ENCODE measurements at places on chromosomes 3 and 15. TPM values are rescaled to one million over a fixed set of nuclear protein-coding genes. Genes with fewer than 3 reads are reported as not detected.

- DNase-seq = no peak
Observed at GRCh38 chr15:35481992-35482391, 64.0 kb downstream of the DPH6 start.

DNA sequence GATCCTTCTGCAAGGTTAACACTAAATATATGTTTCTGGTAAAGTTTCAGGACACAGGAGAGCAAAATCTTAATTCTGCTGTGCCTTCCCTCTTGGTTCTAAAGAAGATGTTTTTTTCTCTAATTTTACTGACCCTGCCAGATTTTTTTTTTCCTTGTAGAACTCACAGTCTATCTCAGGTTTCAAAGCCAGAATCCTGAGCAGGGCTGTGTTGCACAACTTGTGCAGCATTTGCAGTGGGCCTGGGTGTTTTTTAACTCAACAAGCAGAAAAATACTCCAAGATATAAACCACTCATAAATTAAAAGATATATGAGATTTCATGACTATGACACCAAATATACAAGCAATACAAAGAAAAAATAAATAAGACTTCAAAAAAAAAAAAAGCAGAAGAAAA, 40.2 kb upstream of the ARF4 start:
- no peak for DNase-seq

Gene PCNP
- 64.5 TPM for total RNA-seq

GRCh38 chr3:186929685-186930084, 641 bp upstream of the ST6GAL1 start:
- DNase-seq = no peak

Gene TTLL13
- 0.21 TPM for total RNA-seq

Gene SRGAP3
- 15.7 TPM for total RNA-seq

Gene CYP1A2
- total RNA-seq = not detected

Gene PPP4R2
- total RNA-seq = 42.2 TPM

GRCh38 chr3:129596194-129597086, 10.0 kb downstream of the PLXND1 start:
- DNase-seq = peak; percentile 98

GRCh38 chr3:130772129-130772528, 25.5 kb upstream of the PIK3R4 start:
- no peak for DNase-seq

DNA sequence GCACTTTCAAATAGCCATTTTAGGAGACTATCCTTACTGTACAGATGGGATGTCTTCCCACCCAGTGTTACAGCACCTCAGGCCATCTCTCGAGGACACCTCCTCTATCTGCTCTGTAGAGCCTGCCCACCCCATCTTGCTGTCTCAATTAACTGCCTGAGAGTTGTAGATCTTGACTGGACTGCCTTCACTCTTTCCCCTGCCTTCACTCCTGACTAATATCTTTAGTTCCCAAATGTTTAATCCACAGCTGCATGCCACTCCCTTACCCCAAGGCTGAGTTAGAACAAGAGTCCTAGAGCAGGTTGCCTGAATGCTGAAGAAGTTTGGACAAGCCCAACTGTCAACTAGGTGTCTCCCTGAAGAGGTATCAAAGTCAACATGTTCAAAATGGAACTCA, 1.3 kb upstream of the PP2D1 start:
- no peak for DNase-seq

- peak; percentile 80 for DNase-seq
Observed at GRCh38 chr3:64150623-64151207, 74.6 kb downstream of the PRICKLE2 start.

DNA sequence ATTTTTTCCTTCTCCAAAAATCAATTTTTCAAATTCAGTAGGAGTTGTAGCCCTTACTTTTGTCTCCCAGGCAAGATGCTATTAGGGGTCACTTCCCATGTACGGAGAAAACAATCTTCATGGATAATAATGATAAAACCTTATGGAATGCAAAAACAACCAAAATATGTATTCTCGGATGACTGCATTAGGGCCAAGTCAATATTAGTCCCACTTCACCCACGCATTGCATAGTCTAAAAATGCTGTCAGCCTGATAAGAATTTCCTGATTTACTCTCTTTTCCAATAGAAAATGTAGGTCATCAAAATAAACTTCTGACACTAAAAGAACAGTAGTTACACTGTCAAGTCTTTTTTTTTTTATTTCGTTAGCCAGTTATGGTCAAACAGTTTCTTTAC, 2.7 kb downstream of the VGLL3 start:
- peak; percentile 91 for DNase-seq

DNA sequence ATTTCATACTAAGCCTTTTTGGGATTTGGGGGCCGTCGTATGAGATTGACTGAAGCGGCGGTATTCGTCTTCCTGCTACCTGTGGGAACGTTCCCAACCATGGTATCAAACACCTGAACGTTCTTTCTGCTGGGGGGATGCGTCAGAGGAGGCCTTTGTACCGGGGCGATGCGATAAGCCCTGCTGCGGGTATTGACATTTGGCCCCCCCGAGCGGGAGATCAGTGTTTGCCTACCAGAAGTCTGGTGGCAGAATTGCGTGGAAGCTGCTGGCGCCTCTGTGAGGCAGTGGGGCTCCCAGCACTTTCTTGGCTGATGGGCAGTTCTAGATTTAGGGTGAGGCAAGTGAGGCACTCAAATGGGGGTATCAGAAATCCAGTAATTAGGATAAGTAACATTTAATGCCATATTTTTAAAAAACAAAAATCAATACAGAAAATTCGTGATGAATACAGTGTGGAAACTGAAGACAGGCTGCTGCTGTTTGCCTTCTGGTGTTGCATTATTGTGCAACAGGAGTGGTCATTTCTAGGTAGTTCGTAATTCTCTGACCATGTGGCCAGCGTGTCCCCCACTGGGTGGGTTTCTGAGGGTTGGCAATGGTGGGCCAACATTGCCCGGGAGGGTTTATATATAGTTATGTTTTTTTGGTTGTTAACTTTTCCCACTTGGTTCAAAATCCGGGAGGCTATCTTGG, 12.7 kb downstream of the TRPM1 start:
- no peak for DNase-seq

Gene IFT80
- total RNA-seq = 30.1 TPM

DNA sequence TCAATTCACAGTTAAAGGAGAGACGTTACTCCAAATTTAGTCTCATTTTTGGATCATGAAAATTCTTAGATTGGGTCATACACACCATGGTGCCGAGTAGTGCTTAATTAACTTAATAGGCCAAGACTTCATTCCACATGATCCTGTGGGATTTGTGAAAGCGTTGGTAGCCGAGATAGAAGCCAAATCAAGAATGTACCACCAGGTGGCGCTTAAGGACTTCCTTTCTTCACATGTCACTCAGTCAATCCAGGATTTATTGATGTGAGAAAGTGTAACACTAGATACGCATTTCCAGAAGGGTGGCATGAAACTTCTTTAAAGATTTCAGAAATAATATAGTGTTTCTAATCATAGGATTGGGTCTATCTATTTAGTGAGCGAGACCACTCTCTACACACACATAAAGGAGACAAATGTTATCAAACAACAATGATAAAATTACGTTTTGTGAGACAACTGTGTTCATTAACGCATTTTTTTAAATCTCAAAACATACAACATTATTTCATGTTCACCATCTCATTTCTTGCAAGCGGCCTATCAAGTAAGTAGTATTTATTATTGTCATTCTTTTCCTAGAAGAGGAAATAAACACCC, 436.1 kb downstream of the CHL1 start:
- peak; percentile 81 for DNase-seq

Gene LRRN1
- total RNA-seq = 0.85 TPM

Gene PRR20G
- total RNA-seq = not detected

Gene PIERCE2
- 7.7 TPM for total RNA-seq

DNA sequence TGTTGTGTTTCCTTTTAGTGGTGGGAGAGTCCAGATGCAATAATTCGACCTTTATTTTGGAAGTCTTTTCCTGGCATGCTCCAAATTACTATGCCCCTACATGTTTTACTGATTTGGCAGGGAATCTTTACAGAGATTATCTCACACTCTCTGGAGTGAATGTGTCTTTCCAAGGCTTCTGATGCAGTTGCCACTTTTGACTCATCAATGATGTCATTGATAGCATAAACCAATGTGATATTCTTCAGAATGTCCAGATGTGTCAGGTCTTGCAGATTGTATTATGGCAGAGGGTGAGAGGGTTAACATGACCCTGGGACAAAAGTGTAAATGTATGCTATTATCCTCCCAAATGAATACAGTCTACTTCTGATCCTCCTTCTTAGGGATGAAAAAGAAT, 9.7 kb downstream of the RTP4 start:
- no peak for DNase-seq

All from cardiac muscle cell (in vitro differentiated cells and primary cell).